ENCODE measurements at places on chromosomes 12 and 14. TPM values are rescaled to one million over a fixed set of nuclear protein-coding genes. Genes with fewer than 3 reads are reported as not detected.
A peak's percentile ranks its signal among the peaks of the same experiment; 100 is the strongest.

Gene ORAI1
- 17.0 TPM for total RNA-seq

Gene KRT84
- total RNA-seq = not detected

Gene SAMD15
- not detected for total RNA-seq

Gene MGAT2
- 24.6 TPM for total RNA-seq

Gene FOXG1
- total RNA-seq = not detected

GRCh38 chr12:95096852-95097251 lies 23.4 kb upstream of the NR2C1 start:
- peak; percentile 68 for DNase-seq
- no peaks in the 10 kb centered on the region for H3K36me3 ChIP-seq
- H3K4me1 ChIP-seq = no peaks in the 10 kb centered on the region

GRCh38 chr14:103773521-103773920 lies 57.9 kb downstream of the ZFYVE21 start:
- DNase-seq = no peak
- no peaks in the 10 kb centered on the region for H3K27me3 ChIP-seq
- no peak overlapping the region for H3K27ac ChIP-seq
- no peaks in the 10 kb centered on the region for H3K4me1 ChIP-seq
- no peak overlapping the region for H3K4me3 ChIP-seq
- no peaks in the 10 kb centered on the region for H3K36me3 ChIP-seq

DNA sequence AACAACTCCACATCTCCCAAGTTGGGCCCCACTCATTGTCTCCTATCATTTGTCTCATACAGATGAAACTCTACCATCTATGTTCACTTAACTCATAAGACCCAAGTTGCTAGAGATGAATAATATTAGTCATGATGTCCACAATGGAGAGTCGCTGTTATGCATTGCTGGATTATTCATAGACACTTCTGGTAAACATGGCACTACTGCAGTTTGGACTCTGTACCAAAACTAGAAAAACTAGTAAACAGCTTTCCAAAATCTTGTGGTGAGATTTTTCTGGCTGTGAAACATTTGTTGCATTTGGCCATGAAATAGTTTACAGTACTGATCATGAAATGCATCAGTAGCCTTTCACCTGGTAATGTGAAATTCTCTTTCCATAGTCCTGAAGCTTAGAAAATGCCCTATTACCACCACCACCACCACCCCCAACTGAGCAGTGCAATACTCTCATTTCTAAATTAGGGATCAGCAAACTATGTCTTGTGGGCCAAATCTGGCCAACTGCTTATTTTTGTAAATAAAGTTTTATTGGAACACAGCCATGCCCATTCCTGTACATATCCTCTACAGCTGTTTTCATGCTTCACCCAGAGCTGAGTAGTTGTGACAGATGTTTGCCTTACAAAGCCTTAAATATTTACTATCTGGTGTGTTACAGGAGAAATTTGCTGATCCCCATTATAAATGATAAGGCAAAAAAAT lies 236.5 kb downstream of the DPF3 start:
- H3K27me3 ChIP-seq = no peaks in the 10 kb centered on the region
- H3K27ac ChIP-seq = no peak overlapping the region
- no peak for DNase-seq
- H3K36me3 ChIP-seq = no peaks in the 10 kb centered on the region
- H3K4me1 ChIP-seq = no peaks in the 10 kb centered on the region
- H3K4me3 ChIP-seq = no peak overlapping the region

- no peak for DNase-seq
- H3K4me1 ChIP-seq = no peaks in the 10 kb centered on the region
- no peaks in the 10 kb centered on the region for H3K27me3 ChIP-seq
- no peak overlapping the region for H3K4me3 ChIP-seq
- H3K27ac ChIP-seq = no peak overlapping the region
Measured at GRCh38 chr14:21626491-21627230, 8.1 kb downstream of the OR10G2 start.

DNA sequence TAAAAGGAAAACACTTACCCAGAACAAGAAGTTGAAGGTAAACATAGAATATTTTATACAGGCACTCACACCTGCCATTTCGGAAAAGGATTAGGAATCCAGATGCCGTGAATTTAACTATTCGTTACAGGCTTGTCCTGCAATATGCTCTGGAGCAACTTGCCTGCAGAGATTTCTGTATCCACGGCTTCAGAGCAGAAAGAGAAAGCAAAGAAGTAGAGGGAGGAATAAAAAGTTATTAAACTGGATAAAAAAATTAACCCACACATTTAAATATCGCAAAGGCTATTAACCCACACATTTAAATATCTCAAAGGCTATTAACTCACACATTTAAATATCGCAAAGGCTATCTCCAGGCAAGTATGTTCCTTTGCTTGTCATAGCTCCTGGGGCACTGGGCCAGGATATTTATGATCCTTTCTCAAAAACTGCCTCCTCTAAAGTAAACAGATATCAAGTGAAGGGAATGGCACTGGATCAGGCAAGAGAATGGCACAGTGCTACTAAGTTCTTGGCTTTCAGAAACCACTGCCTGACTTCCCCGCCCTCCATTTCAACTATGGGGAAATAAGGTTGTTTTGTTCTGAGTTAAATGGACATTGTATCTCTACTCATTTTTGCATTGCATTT lies at the start of gene TSPAN8:
TSS of gene TSPAN8 (minus strand) at position 399 of the 633 bp plus-strand sequence. CDS start at position 78, 321 bp downstream.
- no peak for DNase-seq
- H3K36me3 ChIP-seq = no peaks in the 10 kb centered on the region
- peak within 1 kb of the TSS; percentile 1 for H3K4me3 ChIP-seq
- no peaks in the 10 kb centered on the region for H3K27me3 ChIP-seq
- H3K27ac ChIP-seq = no peak within 1 kb of the TSS

GRCh38 chr12:55703288-55703687 lies 4.4 kb downstream of the ITGA7 start:
- no peaks in the 10 kb centered on the region for H3K27me3 ChIP-seq
- H3K36me3 ChIP-seq = no peaks in the 10 kb centered on the region
- H3K27ac ChIP-seq = peak overlapping the region; percentile 82

- H3K4me1 ChIP-seq = no peaks in the 10 kb centered on the region
- no peak overlapping the region for H3K27ac ChIP-seq
- no peaks in the 10 kb centered on the region for H3K27me3 ChIP-seq
Measured at GRCh38 chr14:72565917-72566316, 328.0 kb downstream of the DPF3 start.

DNA sequence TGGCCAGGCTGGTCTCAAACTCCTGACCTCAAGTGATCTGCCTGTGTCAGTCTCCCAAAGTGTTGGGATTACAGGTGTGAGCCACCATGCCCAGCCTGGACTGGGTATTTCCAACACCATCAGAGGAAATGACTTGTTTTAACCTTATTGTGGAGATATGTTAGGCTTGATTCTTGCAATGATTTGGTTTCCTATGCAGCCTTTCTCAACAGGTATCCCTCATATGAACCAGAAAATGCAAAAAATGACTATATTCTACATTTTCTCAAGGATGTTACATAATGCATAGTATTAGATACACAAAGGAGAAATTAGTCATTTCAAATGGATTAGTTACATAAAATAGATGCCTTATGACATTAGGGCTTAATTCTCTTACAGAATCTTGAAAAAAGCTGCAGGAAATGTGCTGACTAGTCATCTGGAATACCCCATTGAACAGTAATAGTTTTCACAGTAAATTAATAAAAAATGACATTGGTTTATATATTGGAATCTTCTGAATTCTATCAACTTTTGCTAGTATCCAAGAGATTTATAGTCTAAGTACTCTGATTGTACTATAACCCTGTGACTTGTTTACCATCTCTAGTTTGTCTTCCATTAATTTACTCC lies 132.6 kb downstream of the INSM2 start:
- no peaks in the 10 kb centered on the region for H3K27me3 ChIP-seq
- no peak for DNase-seq
- H3K4me1 ChIP-seq = no peaks in the 10 kb centered on the region

DNA sequence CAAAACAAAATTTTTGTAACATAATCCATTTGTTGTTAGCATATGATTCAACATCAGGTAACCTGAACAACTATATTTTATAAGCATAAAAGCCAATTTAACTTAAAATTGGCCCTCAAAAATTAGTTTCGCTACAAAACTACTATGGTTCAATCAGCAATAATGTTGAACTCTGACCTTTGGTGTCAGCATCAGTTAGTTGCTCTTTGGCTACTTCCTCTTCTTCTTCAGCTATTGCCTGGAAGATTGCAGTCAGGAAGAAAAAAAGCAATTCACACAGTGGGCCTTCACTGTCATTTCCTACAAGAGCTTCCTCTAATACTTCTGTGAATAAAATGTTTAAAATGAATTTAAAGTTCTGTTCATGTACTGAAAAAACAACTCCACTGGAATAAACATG lies 78.2 kb upstream of the CFL2 start:
- no peaks in the 10 kb centered on the region for H3K27me3 ChIP-seq
- no peaks in the 10 kb centered on the region for H3K4me1 ChIP-seq
- DNase-seq = no peak
- no peaks in the 10 kb centered on the region for H3K36me3 ChIP-seq
- H3K4me3 ChIP-seq = no peak overlapping the region

DNA sequence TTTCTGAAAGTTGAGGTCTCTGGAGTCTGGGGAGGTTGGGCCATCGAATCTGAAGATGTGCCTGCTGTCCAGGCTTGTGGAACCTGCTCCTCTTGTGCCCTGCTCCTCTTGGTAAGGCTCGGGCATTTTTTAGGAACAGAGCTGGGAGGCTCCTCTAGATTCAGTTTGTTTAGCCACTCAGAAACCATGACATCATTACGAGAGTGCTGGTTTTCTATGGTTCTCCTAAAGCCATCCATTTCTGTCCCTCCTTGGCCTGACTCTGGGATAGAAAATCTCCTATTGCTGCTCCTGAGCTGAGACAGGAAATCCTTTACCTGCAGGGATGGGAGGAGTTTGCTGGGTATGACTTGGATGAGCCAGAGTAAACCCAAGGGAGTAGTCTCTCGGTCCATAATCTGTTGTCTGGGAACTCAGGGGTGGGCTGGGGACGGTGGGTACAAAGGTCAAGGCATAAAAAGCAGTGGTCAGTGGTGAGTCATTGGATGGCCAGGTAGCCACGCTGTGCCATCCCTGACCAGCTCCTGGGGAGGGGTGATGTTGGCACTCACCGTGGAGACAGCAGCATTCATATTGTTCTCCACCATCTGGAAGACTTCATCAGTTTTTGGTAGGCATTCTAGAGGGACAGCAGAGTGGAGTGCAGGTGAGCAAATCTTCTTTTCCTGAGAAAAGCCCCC lies 2.4 kb upstream of the ADCY4 start:
- peaks cover 27% of the 10 kb centered on the region for H3K27me3 ChIP-seq
- DNase-seq = no peak
- no peak overlapping the region for H3K4me3 ChIP-seq
- no peak overlapping the region for H3K27ac ChIP-seq
- H3K4me1 ChIP-seq = no peaks in the 10 kb centered on the region

DNA sequence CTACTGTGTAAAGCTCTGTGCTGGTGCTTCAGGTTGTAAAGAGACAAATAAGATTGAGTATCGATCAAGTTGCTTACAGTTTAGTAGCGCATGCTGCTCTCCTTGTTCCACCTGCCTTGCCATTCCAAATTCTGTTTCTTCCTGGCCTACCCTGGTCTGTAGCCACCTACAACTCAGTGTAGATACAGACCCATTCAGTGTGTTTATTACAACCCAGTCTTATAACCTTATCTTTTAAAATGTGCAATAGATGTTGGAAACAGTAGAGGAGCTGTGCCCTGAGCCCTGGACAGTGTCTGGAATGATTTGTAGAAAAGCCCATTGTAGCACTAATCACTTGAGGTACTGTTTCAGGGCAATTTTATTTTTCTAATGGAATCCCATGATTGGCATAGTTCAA lies 68.5 kb downstream of the DIP2B start:
- H3K4me1 ChIP-seq = peaks cover 25% of the 10 kb centered on the region
- peak overlapping the region; percentile 56 for H3K27ac ChIP-seq
- H3K36me3 ChIP-seq = no peaks in the 10 kb centered on the region
- H3K27me3 ChIP-seq = no peaks in the 10 kb centered on the region
- no peak overlapping the region for H3K4me3 ChIP-seq

DNA sequence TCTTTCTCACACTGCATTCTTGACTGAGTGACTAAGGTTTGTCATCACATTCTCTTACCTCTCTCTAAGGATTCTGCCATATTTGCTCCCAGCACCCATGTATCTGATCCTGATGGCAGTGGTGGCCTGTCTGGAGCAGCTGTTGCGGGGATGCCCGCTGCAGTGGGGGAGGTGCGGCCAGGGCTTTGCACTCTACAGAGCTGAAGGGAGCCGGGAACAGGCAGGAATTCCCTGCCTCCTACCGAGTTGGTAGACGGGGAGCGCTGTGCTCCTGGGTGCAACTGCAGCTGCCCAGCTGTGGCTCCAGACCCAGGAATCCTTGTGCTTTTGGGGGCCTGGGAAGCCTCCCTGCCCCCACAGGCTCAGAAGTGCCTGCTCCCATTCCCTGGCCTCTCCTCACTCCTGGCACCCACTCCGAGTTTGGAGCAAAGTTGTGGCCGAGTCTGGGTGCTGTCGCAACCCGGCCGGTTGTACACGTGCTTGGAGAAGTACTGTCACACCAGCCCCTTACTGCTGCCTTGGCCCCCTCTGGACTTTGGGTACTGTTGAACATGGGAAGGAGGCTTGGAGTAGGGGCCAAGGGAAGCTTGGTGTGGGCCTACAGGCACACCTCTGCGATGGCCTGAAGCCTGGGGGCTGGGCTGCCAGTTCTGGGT lies 106.9 kb upstream of the OR4E1 start:
- H3K4me1 ChIP-seq = no peaks in the 10 kb centered on the region
- DNase-seq = no peak
- H3K36me3 ChIP-seq = no peaks in the 10 kb centered on the region
- no peak overlapping the region for H3K27ac ChIP-seq
- no peak overlapping the region for H3K4me3 ChIP-seq

- H3K4me1 ChIP-seq = no peaks in the 10 kb centered on the region
- H3K27ac ChIP-seq = no peak overlapping the region
- H3K4me3 ChIP-seq = no peak overlapping the region
- no peaks in the 10 kb centered on the region for H3K36me3 ChIP-seq
- no peak for DNase-seq
Measured at GRCh38 chr12:34097213-34097612, 74.9 kb downstream of the ALG10 start.

DNA sequence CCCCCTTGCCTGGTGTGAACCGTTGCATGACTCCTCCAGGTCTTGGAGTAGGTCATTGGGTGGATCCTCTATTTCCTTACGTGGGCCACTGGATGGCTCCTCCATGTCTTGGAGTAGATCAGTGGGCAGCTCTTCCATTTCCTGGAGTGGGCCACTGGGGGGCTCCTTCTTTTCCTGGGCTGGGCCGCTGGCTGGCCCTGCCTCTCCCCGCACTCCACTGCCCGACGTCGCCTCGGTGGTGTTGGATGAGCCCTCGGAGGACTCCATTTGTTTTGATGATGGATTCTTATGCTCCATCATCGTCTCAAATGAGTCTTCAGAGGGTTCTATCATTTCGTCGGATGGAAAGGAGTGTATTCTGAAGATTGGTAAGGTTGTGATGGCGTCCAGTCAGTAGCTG lies 19.1 kb downstream of the RTL1 start:
- DNase-seq = no peak
- H3K4me3 ChIP-seq = no peak overlapping the region
- no peak overlapping the region for H3K27ac ChIP-seq
- no peaks in the 10 kb centered on the region for H3K4me1 ChIP-seq
- no peaks in the 10 kb centered on the region for H3K36me3 ChIP-seq
- no peaks in the 10 kb centered on the region for H3K27me3 ChIP-seq

DNA sequence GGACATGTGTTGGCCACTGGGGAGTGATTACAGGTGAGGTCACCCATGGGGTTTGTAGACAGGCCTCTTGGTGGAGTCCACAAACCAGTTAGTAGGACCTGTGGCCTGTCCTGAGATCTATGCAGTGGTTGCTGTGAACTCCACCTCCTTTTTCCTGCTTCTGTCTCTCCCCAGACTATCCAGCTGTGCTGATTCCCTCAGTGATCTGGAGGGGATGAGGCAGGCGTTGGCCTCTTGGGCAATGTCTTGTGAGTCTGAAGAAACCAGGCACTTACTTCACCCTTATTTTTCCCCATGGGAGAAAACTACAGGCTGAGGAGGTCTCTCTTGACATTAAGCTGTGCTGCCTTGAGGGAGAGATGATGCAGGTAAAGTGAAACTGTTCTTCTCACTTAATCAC lies 257.2 kb upstream of the PRICKLE1 start:
- H3K4me1 ChIP-seq = no peaks in the 10 kb centered on the region
- no peaks in the 10 kb centered on the region for H3K36me3 ChIP-seq
- no peak overlapping the region for H3K4me3 ChIP-seq
- no peak overlapping the region for H3K27ac ChIP-seq

Data from uterus (tissue), 4 donors.